ENCODE measurements at places on chromosomes 13 and 19.

- DNase-seq = no peak
Observed at GRCh38 chr13:50584856-50585580, 258.5 kb downstream of the DLEU7 start.

- DNase-seq = no peak
Observed at GRCh38 chr13:36839981-36840380, 21.0 kb downstream of the RFXAP start.

- DNase-seq = no peak
Observed at GRCh38 chr19:30064771-30065494, 122.9 kb downstream of the URI1 start.

- no peak for DNase-seq
Observed at GRCh38 chr19:50417111-50418081, 1.3 kb upstream of the SPIB start.

GRCh38 chr19:18653853-18654252 is 17.0 kb downstream of the KLHL26 start:
- no peak for DNase-seq

GRCh38 chr13:110186231-110186855 is 120.6 kb downstream of the COL4A1 start:
- no peak for DNase-seq

- DNase-seq = no peak
Observed at GRCh38 chr19:31346184-31347059, 2.8 kb downstream of the TSHZ3 start.

- no peak for DNase-seq
Observed at GRCh38 chr19:19268453-19269385, 4.4 kb downstream of the TM6SF2 start.

DNA sequence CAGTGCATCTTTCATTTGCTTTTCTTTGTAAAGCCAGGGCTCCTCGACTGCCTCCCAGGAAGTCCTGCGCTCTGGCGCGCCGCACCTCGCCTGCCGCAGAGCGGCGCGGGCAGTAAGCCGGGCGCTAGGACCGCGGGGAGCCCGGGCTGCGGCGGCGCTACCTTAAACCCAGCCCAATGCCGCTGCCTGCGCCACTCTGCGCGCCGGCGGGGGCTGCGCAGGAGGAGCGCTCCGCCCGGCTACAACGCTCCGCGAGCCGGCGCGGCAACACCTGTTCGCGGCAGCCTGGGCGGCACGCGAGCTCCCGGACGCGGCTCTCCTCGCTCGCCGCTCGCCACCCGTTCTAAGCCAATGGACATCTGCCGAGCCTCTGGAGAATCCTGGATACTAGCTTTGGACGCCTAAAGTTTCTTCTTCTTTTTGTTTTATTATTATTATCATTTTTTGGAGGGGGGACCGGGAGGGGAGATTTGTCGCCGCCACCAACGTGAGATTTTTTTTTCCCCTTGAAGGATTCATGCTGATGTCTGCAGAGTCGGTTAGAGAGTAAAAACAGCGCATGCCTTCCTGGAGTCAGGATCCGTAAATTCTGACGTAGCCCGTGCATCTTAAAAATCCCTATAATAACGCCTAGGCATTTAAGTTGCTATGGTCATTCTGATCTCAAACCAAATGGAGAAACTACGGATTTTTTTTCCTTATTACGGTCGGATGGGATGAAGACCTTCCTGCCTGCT is at the start of gene FGF9:
TSS of gene FGF9 (plus strand) at position 191 of the 737 bp plus-strand sequence. CDS start 840 bp downstream, outside the sequence.
- DNase-seq = peak; percentile 93

GRCh38 chr13:33279414-33280278 is 5.9 kb downstream of the STARD13 start:
- peak; percentile 96 for DNase-seq

DNA sequence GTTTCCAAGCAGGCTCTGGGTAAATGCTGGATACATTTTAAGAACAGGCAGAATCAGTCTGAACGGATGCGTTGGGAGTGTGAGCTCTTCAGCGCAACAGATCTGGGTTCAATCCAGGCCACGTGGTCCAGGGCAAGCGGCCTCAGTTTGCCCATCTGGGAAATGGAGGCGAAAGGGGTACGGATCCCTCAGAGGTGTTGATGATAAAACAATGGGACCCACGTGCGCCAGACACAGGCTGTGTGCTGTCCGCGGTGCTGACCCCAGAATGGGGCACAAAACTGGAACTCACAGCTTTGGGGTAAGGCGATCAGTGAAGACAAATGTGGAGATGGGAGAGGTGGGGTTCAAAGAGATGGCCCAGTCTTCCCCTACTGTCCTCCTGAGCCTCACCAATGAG is 13.1 kb upstream of the PDE4C start:
- no peak for DNase-seq

- peak; percentile 65 for DNase-seq
Observed at GRCh38 chr19:2188708-2189385, 25.1 kb downstream of the DOT1L start.

DNA sequence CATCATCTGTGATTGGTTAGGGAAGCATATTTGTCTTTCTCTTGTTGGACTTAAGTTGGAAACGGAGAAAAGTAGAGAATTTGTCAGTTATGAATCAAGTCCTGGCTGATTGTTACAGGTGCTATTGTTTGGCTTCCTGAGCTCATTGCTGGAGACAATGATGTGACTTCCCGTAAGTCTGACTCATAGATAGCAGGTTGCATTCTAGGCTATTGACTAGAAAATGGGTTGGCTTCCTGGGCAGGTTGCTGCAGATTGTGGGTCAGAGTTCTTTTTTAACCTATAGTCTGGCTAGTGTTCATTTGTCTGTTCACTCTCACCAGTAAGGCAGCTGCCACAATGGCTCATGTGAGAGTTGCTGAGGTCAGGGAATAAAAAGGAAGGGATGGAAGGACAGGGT is 101.5 kb downstream of the CCNA1 start:
- peak; percentile 92 for DNase-seq

DNA sequence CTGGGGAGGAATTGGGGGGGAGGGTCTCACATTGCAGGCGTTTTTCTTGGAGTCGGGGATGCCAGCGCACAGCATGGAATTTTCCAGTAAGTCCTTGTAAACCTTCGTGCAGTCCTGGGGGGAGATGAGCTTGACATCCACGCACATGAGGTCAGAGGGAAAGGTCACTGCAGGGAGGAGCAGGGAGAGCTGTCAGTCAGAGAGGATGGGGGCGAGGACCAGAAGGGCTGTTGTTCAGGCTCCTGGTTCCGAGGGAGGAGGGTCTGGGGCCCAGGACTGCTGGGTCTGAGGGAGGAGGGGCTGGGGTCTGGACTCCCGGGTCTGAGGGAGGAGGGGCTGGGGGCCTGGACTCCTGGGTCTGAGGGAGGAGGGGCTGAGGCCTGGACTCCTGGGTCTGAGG is 4.0 kb downstream of the KLK7 start:
- no peak for DNase-seq
